Eye (tissue), 1 donor: ENCODE measurements at places on chromosomes 6 and 20.
A peak's percentile ranks its signal among the peaks of the same experiment; 100 is the strongest.

GRCh38 chr6:119186490-119186889 lies 108.0 kb upstream of the FAM184A start:
- no peak for DNase-seq

GRCh38 chr20:34834459-34834893 lies 9.0 kb upstream of the NCOA6 start:
- DNase-seq, result peak; percentile 65

DNA sequence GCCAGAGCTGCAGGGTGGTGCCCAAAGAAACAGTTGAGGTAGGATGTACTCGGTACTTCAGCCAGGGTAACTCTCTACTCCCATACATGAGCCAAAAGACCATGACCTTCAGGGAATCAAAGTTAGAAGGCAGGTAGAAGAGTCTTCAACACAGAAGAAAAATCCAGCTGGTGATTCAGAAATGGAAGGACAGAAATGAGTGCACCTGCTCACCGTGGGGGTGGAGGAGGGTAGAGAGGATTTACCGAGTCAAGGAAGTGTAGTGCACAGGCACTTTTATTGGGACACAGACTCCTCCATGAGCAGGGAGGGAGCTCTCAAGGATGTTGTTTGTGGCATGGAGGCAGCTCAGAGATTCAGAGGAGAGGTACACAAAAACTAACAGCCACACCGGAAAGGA lies 330.3 kb upstream of the PRDM1 start:
- no peak for DNase-seq

DNA sequence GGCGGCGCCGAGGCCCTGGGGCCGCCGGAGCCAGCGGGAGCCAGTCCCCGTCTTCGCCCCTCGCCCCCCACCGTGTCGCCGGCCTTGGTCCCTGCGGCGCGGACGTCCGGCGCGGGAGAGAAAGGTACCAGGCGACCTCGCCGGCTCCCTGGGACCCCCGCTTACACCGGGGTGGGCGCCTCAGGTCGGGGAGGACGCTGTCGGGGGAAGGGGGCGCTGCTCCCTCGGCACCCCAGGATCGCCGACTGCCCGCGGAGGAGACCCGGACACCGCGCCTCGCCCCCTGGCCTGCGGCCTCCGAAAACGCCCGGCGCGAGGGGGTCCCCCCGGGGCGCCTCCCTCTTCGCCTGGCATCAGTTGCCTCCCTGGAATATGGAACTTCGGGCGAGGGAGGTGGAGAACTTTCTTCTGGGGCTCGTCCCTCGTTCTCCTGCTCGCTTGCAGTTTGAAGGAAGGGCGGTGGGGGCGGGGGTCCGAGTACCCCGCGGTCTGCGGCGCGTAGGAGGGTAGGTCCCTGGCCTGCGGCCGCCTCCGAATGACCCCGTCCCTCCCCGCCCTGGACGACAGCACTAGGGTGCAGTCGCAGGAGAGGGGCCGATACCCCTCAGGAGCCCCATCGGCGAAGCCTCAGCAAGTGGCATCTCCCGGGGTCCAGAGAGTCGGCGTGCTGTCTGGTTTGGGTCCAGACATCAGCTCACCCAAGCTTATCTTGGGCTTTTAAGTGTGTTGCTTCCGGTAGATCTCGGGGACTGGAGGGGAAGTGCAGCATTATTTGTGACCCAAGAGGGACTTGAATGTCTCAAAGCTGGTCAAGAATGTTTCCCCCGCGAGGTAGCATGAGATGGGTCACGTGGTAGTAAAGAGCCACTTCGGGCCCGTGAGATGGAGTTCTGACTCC lies 549 bp downstream of the ANKRD6 start:
- peak; percentile 65 for DNase-seq

DNA sequence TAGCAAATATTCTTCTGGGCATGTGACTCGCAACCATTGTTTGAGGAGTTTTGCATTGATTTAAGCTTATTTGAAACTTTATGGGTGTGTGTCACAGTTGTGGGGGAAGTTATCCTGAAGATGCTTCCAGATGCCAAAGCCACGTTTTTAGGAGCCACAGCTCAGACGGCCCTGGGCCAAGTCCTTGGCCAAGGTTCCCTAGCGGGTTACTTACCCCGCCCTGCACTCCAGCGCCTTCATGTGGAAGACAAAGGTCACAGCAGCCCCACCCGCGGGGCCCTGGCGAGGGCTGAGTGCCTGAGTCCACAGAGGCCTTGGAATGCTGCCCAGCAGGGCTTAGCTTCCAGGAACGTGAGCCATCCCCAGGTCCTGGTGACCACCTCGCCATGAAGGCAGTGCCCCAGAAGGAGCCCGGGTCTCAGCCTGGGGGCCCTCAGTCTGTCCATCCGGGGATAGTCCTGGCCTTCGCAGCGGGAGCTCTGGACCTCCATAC lies 308.3 kb downstream of the CDH4 start:
- no peak for DNase-seq

DNA sequence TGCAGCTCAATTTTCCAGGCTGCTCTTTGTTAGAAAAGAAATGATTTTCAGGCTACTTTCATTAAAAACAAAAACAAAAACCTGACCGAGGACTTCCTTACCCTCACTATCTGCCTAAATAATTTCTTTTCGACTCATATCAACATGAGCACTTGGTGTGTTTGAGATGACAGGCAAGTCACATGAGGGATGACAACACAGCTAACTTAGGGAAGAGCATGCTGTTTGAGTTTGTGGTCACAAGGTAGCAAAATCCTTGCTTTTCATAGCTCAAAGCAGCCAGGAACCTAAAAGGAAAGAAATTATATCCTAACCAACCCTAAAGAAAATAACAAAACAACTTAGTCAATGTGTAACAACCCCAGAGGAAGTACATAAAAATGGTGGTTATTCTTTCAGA lies 459.5 kb downstream of the KIF16B start:
- DNase-seq, result no peak

DNA sequence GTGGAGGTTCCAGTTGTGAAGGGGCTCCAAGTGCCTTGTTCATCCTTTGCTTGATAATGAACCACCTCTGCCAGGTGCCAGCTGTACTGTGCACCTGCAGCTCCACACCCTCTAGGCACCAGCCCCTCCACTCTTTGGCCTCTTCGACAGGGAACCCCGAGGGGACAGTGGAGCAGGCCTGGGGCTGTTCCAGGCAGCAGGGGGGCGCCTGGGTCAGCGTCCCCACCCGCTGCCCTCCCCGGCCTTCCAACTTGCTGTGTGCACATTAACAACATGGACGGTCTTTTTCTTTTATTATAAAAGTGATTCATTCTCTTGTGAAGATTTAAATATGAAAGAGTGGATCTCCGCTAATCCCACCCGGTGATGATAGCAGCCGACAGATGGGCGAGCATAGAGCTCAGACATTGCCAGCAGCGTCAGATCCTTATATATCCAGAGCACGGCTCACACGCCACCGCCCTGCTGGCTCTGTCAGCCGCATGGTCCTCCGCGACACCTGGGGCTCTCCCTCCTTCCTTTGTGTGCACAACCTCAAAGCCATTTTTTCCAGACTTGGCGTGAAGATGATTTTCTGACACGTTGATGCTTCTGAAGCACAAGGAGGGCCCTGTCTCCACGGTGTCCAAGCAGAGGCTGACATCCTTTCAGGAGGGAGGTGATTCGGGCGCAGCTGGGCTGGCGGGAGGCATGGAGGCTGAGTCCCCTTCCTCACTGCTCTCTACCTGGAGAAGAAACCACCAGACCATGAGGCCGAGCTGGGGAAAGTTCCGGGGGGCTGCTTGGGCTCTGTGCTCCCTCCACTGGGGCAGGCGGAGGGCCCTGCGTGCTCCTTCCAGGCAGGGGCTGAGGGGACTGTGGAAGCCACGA lies 22.2 kb upstream of the MRGBP start:
- DNase-seq, result peak; percentile 76

DNA sequence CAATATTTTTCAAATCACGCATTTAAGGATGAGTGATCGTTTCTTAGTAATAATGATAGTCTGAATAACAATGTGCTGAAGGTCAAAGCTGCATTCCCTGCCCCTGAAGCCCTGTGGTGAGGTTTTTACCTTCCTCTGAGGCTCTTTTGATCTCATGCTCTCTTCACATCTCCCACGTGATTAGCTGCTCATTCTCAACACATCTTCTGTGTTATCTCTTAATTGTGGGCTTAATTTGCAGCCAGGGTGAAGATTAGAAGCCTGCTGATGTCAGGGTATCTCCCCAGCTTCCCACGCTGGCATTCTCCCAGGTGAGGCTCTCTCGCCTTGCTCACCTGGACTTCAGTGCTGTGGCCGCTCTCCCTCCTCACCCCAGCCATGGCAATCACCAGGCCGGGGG lies 109.7 kb upstream of the FOXQ1 start:
- DNase-seq, result no peak

DNA sequence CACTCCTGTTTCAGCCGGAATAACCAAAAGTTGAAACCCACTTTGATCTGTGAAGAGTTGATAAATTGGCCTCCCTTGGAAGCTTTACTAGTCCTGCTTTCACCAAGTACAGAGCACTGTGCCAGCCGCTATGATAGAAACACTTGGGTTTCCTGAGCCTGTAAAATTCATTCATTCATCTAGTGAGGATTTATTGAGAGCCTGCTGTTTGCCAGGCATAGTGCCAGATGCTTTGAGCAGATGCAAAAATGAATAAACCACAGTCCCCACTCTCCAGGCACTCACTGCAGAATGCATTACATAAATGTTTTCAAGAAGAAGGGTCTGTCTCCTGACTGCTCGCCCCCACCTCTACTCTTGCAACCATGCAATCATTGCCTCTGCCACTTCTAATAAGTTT lies 25.3 kb upstream of the TMEM217 start:
- no peak for DNase-seq

DNA sequence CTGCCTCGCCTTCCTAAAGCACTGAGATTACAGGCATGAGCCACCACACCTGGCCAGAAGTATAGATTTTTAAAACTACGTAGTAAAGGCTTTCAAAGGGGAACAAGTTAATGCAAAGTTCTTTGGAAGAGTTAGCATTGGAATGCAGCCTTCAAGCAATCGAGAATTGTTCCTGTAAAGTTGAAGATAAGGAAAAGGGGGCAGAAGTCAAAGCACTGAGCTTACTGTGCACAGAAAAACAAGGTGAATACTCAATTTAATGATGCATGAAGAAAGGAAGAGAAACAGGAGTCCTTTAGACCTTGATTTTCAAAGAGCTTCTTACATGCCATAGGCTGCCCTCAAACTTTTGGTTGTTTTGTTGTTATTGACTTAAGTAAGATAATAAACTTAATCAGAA lies 29.1 kb upstream of the LGSN start:
- no peak for DNase-seq

DNA sequence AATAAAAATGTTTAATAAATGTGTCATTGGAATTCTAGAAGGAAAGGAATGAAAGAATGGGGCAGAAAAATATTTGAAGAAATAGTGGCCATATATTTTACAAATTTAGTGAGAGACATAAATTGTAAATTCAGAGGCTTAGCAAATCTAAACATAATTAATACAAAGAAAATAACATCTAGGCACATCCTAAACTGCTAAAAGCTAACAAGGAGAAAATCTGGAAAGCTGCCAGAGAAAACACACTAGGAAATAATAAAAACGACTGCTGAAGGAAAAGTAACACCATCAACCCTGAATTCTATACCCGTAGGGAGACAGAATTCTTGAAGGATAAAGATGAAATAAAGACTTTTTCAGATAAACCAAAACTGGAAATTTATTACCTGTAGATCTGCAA lies 23.8 kb downstream of the CYB5R4 start:
- DNase-seq, result no peak

DNA sequence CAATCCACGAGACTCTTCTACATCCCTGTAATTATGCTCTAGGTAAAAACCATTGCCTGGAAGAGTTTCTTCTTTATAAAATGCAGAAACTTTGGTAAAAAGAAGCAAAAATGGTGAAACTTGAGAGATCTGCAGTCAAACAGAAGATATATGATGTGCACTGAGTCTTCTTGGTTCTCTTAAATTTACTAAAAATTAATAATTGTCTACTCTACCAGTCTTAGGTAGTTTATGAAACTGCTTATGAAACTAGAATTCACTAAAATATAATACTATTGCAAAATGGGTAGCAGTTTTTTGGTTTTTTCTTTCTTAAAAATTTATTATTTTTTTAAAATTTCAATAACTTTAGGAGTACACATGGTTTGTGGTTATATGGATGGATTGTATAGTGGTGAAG lies 519.1 kb upstream of the SOX4 start:
- no peak for DNase-seq

DNA sequence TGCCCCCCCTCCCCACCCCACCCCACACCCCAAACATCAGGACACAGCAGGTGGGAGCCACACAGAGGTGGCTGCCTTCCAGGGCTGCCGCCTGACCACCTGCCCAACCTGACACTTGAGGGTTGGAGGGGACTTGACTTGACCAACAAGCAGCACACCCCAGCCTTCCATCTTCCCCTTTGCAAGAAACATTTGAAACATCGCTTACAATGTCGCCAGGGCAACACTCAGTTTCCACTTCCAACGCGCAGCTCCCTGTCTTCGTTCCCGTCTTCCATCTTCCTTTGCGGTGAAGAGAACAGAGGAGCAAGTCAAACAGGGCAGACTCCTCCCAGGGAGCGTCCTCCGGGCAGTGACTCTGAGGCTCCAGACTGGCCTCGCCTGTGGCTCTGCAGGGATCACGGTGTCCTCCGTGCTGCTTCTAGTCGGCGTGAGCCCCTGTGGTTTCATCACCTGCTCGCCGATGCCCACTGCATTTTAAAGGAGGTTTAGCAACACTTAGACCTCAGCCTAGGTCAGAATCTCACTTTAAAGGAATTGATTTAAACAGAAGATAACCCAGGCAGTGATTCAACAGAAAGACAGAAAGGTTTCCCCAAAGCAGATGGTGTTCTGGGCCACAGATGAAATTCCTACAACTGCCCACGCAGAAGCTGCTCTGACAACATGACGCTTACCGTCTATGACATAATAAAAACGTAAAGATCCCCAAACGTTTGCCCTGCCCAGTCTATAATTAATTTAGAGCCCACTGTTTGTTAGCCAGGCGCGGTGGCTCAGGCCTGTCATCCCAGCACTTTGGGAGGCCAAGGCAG lies 130.8 kb downstream of the TAF4 start:
- no peak for DNase-seq

DNA sequence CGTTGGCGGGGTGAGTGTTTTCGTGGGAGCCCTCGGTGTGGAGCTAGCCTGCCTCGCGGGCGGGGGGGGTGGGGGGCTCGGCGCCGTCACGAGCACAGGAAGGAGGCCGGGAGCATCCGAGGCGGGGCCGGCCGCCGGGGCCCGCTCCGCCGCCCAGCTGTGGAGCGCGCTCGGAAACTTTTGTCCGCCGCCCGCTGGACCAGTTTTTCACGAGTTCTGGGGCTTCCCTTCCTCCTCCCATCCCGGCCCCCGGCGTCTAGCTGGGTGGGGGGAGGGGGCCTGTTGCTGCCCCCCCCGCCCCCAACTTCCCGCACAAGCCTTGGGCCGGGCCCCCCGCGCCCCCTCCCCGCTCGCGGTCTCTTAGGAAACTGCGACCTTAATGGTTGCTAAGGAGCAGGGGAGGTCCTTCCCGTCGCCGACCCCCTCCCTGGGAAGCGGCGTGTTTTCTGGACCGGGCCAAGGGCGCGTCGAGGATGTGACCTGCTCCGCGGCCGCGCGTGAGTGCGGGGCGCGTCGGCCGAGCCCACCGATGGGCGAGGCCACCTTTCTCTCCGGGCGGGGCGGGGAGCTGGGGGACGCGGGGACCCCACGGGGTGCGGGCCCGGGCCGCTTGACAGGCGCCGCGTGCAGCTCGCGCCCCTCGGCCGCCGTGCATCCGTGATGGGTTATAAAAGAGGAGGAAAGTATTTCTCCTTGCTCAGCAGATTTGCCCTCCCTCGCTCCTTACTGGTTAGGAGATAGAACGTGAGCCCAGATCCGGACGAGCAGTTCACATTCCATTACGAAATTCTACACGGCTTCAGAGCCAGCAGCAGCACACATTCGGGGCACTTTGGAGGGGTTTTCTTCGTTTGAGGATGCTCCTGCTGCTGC lies 1.4 kb downstream of the RREB1 start:
- peak; percentile 81 for DNase-seq

- no peak for DNase-seq
Measured at GRCh38 chr6:103085801-103086200, 1692.3 kb downstream of the GRIK2 start.

GRCh38 chr20:46723039-46723438 lies 13.6 kb downstream of the SLC2A10 start:
- no peak for DNase-seq
